ENCODE measurements at places on chromosomes 1 and 21.

- DNase-seq = no peak
Observed at GRCh38 chr1:14597343-14598006, 1.0 kb upstream of the KAZN start.

DNA sequence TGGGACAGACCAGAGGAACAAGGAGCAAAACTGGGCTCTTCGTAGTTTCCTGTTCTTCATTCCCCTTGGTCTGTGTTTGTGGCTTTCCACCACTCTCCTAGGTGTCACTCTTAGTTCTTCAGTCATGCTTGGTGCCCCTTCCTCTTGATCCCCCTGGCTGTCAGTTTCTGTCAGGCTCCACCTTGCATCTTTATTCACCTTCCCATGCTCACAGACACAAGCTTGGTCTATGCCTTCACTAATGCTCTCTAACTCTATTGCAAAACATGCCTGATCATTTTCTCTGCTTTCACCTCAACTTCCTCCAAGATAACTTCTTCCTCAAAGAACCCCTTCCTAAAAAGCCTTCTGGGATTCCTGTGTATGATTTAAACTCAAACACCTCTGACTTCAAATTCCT lies 122.9 kb downstream of the GLUL start:
- DNase-seq = no peak

- DNase-seq = no peak
Observed at GRCh38 chr1:110783292-110783918, 89.5 kb upstream of the CD53 start.

DNA sequence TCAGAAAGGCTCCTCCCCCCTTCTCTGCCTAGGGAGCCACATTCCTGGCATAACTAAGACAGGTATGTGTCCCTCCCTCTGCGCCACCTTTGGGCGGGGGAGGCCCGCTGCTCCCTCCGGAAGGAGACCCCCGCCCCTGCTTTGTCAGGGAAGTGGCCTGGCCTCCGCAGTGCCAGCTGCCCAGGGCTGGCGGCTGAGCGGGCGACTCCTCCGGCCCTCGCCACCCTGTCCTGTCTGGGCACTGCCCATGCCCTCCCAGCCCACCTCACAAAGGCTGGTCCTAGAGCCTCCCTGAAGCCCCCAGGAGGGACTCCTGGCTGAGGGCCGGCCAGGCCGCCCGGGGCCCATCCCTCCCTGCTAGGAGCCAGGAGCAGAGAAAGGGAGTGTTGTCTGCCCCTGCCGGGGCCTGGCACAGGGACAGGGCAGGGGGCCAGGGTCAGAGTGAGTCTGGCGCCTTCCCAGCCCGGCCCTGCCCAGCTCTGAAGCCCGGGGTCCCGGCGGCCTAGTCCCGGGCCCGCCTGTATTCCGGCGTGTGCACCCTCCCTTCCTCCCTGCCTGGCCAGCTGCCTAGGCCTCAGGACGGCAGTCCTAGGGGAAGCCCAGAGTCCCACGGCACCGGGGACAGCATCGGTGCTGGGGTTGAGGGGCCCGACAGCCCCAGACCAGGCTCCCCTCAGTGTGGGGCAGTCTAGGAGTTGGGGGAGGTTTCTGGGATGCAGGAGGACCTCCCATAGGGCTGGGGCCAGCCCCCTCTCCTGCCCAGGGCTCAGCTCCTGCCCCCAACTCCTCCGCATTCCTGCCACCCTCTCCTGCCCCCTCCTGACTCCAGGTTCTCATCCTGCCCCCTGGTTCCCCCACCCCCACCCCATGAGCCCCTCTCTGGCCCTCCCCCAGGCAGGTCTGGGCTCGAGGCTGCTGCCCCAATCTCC lies 5.1 kb downstream of the AGRN start:
- no peak for DNase-seq

GRCh38 chr1:107499139-107499744 lies 358.4 kb downstream of the NTNG1 start:
- no peak for DNase-seq

DNA sequence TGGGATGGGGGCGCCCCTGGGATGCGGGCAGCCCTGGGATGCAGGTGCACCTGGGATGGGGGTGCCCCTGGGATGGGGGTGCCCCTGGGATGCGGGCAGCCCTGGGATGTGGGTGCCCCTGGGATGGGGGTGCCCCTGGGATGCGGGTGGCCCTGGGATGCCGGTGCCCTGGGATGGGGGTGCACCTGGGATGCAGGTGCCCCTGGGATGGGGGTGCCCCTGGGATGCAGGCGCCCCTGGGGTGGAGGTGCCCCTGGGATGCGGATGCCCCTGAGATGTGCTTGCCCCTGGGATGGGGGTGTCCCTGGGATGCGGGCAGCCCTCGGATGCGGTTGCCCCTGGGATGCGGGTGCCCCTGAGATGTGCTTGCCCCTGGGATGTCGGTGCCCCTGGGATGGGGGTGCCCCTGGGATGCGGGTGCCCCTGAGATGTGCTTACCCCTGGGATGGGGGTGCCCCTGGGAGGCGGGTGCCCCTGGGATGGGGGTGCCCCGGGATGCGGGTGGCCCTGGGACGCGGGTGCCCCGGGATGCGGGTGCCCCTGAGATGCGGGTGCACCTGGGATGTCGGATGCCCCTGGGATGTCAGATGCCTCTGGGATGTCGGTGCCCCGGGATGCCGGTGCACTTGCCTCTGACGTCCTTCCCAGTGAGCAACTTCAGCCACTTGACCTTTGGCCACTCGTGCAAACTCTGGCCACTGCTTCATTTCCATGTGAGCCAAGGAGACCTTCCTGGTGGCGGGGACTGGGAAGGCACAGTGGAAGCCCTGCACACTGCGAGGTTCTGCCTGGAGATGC lies 37.3 kb upstream of the SLC19A1 start:
- no peak for DNase-seq

Measured in forelimb muscle (tissue), 1 donor.